Activated CD4-positive, CD25-positive, alpha-beta regulatory T cell (primary cell): ENCODE measurements at places on chromosomes 1 and 21.
A peak's percentile ranks its signal among the peaks of the same experiment; 100 is the strongest.

DNA sequence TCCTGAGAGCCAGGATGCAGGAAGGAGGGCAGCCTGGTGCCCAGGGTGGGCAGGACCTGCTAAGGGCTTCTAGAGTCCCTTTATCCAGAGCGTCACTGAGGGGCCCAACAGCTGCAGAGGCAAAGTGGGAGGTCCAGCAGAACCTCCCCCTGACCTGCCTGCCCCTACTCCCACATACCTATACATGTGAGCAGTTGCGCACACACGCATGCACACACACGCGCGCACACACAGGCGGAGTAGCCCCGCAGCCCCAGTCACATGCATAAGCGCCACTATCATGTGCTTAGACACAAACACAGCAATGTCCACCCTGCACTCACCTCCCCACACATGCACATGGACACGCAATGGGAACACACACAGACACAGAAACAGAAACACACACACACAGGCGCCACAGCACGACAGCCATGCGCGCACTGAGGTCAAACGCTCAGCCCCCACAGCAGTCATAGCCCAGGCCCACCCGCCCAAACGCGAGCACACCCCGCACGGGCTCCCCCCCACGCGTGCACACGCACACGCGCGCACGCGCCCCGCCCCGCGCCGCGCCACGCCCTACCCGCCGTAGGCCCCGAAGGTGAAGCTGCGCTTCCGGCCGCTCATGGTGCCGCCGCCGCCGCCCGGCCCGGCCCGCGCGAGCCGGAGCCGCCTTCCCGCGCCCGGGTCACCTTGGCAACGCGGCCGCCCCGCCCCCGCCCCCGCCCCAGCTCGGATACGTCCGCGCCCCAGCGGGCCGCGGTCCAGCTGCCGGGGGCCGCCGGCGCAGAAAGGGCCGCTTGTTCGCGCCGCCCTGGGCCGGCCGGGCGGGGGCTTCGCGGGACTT is 17.7 kb downstream of the RAP1GAP start:
- peak; percentile 23 for DNase-seq

- DNase-seq, result no peak
Measured at GRCh38 chr1:161086457-161086856, 2.9 kb downstream of the NECTIN4 start.

GRCh38 chr1:154773551-154773950 is 96.5 kb downstream of the KCNN3 start:
- no peak for DNase-seq

DNA sequence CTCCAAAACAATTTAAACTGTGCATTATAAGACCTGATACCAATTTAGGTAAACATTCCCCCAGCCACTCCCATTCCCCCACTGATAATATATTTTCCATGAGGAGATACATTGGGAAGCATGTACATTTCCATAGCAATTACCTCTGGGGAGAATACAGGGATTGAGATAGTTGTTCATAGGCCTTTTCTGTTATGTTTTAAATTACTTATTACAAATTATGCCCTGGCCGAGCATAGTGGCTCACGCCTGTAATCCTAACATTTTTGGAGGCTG is 4.4 kb downstream of the ASAP3 start:
- DNase-seq, result no peak

DNA sequence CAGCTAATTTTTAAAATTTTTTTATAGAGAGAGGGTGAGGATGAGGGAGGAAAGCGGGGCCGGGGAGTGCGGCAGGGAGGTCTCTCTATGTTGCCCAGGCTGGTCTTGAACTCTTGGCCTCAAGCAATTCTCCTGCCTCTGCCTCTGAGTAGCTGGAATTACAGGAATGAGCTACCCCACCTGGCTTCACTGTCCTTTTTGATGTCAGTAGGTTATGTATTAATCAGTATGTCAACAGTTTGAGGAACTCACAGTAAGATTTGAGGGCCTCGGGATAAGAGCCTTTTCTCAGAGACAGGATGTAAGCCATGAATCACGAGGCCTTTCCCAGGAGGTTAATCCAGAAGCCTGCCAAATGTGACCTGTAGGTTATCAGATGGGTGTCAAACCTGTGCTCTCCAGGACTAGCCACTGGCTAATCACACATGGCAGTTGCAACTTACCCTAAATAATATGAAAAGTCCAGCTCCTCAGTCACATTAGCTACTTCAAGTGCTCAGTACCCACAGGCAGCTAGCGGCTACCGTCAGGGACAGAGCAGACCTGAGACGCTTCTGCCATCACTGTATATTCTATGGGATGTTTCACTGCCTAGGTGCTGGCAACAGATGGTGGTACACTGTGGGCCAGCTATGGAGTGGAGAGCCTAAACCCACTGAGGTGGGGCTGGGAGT is 33.1 kb downstream of the TRIM67 start:
- DNase-seq, result no peak

DNA sequence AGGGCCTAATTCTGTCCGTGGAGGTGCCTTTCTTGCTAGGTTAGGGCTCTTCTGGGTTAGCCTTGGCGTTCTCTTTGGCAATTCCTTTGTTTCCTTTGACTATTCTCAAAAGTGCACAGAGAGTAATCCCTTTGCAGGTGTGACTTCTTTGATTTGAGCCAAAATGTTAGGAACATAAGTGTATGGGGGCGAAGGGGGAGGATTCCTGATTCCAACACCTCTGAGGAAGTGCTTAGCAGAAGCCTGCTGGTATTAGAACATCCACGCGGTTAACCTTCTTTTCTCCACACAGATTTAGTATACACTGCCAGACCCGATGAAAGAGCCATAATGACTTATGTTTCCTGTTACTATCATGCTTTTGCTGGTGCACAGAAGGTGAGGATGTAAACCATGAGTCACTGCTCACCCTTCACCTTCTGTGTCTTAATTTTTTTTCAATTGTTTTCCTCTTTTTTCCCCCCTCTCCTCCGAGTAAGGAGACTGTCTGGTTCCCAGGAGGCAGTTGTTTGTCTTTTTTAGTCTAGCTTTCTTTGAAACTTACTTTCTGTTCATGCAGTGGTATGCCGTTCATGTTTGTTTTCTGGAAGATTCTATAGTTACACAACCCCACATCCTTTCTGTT is 48.0 kb downstream of the ACTN2 start:
- no peak for DNase-seq
